SK-N-SH (cell line): ENCODE measurements at places on chromosomes 3 and 15.

DNA sequence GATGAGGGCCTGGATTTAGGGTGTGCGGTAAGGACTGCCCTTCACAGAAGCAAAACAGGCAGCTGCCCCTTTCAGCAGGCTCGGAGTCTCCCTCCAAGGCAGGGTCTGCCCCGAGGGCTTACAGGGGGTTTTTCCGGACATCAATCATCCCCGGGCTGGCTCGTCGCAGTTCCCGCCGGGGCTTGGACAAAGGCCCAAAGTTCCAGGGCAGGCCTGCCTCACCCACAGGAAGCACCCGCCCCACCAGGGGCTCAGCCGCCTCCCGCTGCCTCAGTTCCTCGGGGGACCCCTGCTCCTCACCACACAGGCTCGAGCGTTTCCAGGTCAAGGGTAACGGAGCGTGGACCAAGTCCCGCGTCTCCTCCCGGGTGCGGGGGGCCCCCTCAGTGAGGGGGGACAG, 27.0 kb downstream of the KIF7 start:
- peak; percentile 38 for DNase-seq

- no peak for DNase-seq
These were observed 18.2 kb upstream of the SMAD3 start for GRCh38 chr15:67047149-67047661.

GRCh38 chr15:64665179-64665578, 110.2 kb downstream of the RBPMS2 start:
- no peak for DNase-seq

- no peak for DNase-seq
These were observed 25.9 kb upstream of the ADAMTS7 start for GRCh38 chr15:78837131-78837530.

- no peak for DNase-seq
These were observed 382.8 kb upstream of the CFAP20DC start for GRCh38 chr3:59432665-59433064.
